Activated CD8-positive, alpha-beta memory T cell treated with anti-CD3 and anti-CD28 coated beads, Interleukin-2, amount 50 U/mL, for 4 hours (primary cell): ENCODE measurements at places on chromosomes 7 and 10.

GRCh38 chr10:89652806-89653370, 7.8 kb upstream of the PANK1 start:
- no peak for DNase-seq

- no peak for DNase-seq
These were observed 10.9 kb downstream of the MMRN2 start for GRCh38 chr10:86946213-86947155.

GRCh38 chr7:156747718-156748117, 107.1 kb downstream of the RNF32 start:
- no peak for DNase-seq

GRCh38 chr7:102313997-102314780, 27.5 kb downstream of the SH2B2 start:
- DNase-seq = no peak

- DNase-seq = no peak
These were observed 109.6 kb upstream of the DGKB start for GRCh38 chr7:15012135-15012534.

DNA sequence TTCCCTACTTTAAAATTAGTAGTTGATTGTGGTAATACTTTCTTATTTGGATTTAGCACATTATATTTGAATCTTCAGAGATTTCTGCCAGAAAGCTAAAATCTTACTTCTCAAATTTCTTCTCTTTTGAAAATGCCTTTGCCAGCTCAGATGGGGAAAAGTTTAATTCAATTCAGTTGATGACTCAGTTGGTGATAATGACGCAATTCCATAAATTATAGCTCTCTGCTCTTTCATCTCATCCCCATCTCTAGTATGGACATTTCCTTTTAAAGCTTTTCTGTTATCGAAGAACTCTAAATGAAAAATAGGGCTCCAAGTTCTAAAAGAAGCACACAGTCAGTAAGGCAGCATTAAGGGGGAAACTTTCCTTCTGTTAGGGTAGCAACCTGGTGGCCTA, 25.5 kb downstream of the RNLS start:
- DNase-seq = no peak

GRCh38 chr7:157654350-157654749, 317.5 kb downstream of the DNAJB6 start:
- no peak for DNase-seq

- no peak for DNase-seq
These were observed 1.4 kb downstream of the KBTBD2 start for GRCh38 chr7:32890010-32890792.

DNA sequence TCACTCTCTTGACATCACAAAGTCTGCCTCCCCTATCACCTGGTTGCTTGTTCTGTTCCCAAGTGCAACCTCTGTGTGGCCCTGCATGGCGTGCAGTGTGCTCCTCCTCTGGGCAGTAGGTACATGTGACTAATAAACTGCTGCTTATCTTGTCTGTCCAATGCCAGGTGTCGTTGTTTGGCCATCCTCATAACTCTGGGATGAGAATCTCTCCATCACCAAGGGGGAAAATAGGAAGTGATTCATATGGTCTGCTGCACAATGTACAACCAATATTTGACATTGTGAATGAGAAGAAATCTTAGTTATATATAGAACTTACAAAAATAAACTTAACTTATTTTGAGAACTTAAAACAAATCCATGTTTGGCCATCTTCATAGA, 135.2 kb downstream of the INHBA start:
- DNase-seq = no peak

DNA sequence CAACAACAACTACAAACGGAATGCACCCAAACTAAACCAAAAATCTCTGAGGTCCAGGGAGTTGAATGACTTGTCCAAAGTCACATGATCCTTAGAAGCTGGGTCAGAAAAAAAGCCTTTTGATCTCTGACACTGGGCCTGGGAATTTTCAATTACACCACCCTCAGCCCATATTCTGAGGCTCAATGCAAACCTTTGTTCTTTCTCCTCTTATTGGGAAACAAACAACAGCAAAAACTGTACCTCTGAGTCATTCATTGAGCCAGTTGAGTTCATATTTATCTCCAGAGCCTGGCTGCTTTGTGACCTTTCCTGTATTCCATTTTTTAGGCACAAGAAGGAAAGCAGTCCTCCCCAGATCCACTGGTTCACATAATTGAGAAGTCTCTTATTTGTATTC, 51.2 kb upstream of the SORCS1 start:
- DNase-seq = no peak

DNA sequence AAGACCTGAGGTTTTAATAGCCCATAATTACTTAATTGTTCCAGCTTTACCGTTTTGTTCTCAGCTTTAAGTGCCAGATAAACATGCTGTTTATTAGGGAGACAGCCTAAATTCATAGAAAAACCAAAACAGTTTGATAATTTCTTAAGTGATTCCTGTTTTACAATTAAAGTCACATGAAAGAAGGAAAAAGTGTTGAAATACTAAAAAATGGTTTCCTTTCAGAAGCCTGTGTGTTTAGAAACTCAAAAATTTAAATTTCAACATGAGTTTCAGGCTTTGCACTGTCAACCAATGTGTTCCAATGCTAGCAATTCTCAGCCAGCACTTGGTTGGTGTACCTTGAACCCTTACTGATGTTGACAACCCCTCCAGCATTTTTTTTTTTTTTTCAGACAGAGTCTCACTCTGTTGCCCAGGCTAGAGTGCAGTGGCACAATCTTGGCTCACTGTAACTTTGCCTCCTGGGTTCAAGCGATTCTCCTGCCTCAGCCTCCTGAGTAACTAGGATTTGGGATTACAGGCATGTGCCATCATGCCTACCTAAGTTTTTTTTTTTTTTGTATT, 135.3 kb downstream of the ICA1 start:
- no peak for DNase-seq

- no peak for DNase-seq
These were observed 57.5 kb downstream of the INSIG1 start for GRCh38 chr7:155355176-155355575.

DNA sequence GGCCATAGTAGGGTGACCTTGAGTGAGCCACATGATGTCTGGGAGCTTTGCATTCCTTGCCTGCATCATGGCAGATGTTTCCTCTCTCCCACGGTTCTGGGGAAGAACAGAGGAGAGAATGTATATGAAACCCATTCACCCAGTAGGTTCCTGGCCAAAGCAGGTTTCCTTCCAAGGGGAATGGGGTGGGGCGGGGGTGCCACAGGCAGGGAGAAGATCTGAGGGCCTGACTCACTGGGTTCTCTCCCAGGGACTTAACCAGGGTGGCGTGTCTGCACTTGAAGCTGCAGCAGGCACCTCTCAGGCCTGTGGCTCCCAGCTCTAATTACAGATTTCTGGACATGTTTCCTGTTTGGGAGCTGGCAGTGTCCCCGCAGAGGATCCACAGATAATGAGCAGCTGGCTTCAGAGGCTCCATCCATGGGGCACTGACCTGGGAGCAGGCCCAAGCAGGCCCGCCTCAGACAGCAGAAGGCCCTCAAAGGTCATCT, 50.2 kb upstream of the ZMIZ1 start:
- DNase-seq = no peak

DNA sequence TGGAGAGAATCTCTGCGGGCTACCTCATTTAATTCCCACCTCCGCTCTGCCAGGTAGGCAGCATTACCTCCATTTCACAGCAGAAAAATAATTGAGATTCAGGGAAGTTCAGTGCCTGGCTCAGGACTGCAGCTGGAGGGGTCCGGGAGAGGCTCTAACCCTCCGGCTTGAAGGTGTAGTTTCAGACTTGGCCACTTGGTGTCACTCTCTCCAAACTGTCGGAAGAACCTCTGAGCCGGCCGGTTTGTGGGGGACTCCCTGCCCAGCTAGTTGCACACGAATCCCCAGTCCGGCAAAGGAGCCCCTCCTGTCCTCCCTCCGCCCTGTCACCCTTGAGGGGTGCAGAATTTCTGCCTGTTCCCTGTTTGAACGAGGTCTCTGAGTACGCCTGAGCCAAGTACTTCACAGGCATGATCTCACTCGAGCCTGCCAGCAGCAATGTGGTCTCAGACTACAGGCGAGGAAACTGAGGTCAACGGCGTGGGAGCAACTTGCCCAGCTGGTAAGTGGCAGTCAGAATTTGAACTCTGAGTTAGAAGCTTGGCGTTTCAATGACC, 144.7 kb upstream of the ZNF716 start:
- DNase-seq = no peak

GRCh38 chr10:7484456-7485243, 73.8 kb upstream of the SFMBT2 start:
- peak; percentile 54 for DNase-seq

DNA sequence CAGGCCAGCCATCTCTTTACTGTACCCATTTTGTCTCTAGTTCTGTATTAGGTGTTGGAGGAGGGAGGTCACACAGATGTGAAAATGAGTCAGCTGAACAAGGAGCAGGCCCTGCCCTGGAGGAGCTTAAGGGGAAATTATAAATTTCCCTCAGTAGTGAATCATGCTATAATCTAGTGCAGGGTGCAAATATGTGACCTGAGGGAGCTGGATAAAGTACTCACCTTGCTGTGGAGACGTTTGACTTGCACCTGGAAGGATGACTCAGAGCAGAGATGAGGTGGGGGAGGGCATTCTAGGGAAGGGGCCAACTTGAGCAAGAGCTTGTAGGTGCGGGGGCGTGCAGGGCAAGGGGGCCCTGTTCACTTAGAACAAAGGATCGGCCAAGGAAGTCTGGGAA, 610.6 kb downstream of the SDK1 start:
- no peak for DNase-seq

DNA sequence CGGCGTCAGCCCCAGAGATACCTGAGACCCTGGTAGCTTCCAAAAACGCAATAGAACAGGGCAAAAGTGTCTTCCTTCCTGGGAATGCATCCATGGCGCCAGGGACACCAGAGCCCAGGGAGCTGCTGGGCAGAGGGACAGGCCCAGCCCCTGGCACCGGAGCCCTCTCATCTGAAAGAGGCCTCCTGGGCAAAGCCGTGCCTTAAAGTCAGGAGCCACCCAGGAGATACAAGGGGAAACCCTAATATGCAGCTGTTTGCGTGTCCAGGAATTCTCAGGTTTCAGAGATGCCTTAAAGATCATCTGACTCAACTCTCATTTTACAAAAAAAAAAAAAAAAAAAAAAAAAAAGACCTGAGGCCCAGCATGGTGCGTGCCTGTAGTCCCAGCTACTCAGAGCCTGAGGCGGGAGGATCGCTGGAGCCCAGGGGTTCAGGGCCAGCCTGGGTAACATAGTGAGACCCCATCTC, 28.0 kb downstream of the NUDT1 start:
- DNase-seq = no peak

DNA sequence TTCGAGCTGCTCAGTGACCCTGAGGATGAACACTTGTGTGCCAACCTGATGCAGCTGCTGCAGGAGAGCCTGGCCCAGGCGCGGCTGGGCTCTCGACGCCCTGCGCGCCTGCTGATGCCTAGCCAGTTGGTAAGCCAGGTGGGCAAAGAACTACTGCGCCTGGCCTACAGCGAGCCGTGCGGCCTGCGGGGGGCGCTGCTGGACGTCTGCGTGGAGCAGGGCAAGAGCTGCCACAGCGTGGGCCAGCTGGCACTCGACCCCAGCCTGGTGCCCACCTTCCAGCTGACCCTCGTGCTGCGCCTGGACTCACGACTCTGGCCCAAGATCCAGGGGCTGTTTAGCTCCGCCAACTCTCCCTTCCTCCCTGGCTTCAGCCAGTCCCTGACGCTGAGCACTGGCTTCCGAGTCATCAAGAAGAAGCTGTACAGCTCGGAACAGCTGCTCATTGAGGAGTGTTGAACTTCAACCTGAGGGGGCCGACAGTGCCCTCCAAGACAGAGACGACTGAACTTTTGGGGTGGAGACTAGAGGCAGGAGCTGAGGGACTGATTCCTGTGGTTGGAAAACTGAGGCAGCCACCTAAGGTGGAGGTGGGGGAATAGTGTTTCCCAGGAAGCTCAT, 1.1 kb downstream of the DDIT4 start:
- DNase-seq = peak; percentile 77

GRCh38 chr10:59595593-59595992, 114.1 kb downstream of the SLC16A9 start:
- DNase-seq = no peak

DNA sequence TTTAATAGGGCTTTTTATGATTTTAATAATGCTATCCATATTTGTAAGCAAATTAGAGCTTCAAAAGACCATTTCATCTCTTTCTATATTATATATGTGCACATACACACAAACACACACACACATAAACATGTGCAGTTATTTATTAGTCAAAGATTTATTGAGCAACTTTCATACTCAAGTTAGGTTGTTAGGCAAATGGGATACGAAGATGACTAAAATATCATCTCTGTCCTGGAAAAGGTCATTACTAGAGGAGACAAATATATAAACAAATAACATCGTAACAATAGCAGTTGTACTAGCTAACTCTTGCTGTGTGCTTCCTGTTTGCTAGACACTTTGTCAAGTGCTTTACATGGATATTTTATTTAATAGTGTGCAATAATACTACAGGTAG, 307.9 kb downstream of the SNX13 start:
- DNase-seq = no peak

DNA sequence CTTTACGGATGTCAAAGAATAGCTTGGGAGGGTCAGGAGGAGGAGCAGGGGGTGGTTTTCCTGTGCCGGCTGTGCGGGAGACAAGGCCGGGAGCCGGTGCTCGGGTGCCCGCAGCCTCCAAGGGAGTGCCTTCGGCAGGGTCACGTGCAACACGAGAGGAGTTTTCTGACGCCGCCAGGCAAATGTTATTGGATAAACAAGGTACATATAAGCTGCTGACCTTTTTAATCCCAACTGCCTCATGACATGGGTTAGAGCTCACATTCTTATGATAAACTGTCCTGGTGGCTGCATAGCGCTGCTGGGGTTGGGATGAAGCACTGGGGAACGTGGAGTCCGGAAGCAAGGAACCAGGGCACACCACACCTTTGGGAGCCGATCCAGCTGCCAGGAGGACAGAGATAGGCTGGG, 124.8 kb upstream of the PDLIM1 start:
- no peak for DNase-seq

GRCh38 chr10:91287276-91287675, 66.8 kb downstream of the PCGF5 start:
- DNase-seq = no peak

- DNase-seq = no peak
These were observed 21.0 kb upstream of the ASB15 start for GRCh38 chr7:123580406-123581161.

GRCh38 chr10:68756766-68757165, 35.7 kb downstream of the CCAR1 start:
- no peak for DNase-seq

GRCh38 chr7:75914169-75914654, 743 bp upstream of the POR start:
- DNase-seq = no peak

GRCh38 chr7:101125989-101126650, 784 bp upstream of the SERPINE1 start:
- DNase-seq = no peak

GRCh38 chr10:98376485-98376884, 38.5 kb downstream of the PYROXD2 start:
- no peak for DNase-seq

DNA sequence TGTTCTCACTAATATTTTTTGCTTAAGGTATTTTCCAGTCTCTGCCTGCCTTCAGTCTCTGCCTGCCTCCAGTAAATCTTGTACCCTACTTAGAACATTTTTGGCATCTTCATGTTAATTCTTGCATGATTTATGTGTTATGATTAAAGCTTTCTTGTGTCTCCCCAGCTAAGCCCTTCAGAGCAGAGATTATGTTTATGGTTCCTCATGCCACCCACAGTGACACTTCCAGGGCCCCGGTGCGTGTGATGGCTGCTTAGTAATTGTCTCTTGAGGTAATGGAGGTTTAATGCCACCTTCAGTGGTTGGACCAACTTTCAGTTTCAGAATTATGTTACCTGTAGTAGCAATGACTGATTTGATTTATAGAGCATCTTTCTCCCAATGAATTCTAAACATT, 70.6 kb upstream of the MET start:
- no peak for DNase-seq

GRCh38 chr7:8117195-8117594, 144.8 kb downstream of the ICA1 start:
- no peak for DNase-seq
